Naive B cell (primary cell): ENCODE measurements at places on chromosomes 6 and 20. TPM values are rescaled to one million over a fixed set of nuclear protein-coding genes. Genes with fewer than 3 reads are reported as not detected.

DNMT3B gene
- 0.13 TPM for polyA plus RNA-seq

TBC1D20 gene
- polyA plus RNA-seq = 23.4 TPM

BHLHE23 gene
- polyA plus RNA-seq = not detected

KCNG1 gene
- 111 TPM for polyA plus RNA-seq

RIPOR2 gene
- polyA plus RNA-seq = 513 TPM

CST5 gene
- not detected for polyA plus RNA-seq

BPIFB1 gene
- not detected for polyA plus RNA-seq

BEND6 gene
- not detected for polyA plus RNA-seq
